ENCODE measurements at places on chromosomes 5 and 9.

DNA sequence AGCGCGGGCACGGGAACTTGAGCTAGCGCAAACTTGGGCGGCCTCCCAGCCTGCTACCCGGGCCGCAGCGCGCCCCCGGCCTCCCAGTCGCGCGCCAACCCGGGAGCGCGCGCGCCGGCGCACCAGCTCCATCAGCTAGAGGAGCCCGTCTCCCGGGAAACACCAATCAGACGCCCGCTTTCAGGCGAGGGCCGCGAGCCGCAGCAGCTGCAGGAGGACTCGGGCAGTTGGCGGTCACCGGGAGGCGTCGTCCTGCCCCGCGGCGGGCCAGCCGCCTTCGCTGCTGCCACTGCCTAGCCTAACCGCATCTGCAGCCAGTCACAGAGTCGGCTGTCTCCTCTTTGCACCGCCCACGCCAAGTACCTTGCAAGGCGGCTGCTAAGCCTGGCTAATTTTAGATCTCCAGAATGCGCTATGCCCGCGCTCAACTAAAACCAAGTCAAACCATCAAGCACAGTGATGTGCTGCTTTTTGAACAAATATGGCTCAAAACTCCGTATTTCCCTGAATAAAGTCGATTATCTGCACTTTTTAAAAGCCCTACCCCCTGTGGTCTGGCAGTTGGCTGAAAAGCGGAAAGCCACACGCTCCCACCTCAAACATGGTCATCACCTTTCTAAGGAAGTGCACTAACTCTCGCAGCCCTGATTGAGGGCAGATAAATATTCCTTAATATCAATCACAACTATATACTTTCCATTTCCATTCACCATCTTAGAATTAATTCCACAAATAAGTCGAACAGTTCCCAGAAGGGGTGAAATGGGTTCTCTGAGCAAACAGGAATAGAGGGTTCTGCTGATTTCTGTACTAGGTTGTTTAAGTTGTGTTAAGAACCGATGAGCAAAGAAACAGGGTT, 221.8 kb downstream of the MEF2C start:
- peak; percentile 76 for DNase-seq

- DNase-seq, result no peak
Observed at GRCh38 chr9:98583417-98583816, 125.3 kb downstream of the GABBR2 start.

GRCh38 chr5:67549947-67550346, 353.3 kb upstream of the CD180 start:
- DNase-seq, result no peak

DNA sequence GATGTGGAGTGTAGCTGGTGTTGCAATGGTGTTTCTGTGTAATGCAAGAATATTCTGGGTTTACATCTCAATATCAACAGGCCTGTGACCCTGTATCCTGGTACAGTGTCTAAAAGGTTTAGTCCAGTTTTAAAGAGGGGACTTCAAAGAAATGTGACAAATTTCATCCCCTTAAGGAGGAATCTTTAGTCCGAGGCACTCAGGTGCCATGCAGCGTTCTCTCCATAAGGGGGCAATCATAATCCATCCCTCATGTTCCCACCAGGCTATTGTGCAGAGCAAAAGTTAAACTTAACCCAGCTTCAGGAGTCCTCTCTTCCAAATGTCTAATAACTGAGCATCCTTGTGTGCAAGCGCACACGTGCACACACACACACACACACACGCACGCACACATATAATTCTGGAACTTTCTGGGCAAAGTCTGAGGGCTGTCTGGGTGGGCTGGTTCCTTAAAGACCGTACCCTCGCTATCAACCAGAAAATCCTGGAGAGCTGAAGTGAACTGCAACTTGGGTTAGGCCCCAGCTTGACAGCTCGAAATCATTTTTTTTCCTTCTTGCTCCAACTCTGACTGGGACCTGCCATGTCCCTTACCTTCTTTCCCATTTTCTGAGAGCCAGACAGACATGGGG, 46.0 kb downstream of the CRB2 start:
- peak; percentile 62 for DNase-seq

- no peak for DNase-seq
Observed at GRCh38 chr5:3339092-3339797, 256.4 kb upstream of the IRX1 start.

DNA sequence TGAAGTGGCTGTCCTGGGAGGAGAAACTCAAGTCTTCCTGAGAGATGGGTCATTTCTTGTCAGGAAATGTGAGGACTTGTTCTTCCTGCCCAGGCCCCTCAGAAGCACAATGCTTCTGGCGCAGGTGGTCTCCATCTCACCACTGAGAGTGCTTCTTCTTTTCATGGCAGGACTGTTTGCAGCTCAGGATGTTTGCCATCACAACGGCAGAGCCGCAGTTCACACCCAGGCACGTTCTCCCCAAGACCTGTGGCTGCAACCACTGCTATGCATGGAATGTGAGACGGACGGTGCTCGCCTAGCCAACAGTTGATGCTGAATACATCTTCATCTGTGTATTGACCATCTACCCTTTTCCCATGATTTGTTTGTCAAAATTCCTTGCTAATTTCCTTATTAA, 216.3 kb downstream of the GADD45G start:
- DNase-seq, result no peak

- no peak for DNase-seq
Observed at GRCh38 chr9:134655586-134656333, 14.2 kb downstream of the COL5A1 start.

DNA sequence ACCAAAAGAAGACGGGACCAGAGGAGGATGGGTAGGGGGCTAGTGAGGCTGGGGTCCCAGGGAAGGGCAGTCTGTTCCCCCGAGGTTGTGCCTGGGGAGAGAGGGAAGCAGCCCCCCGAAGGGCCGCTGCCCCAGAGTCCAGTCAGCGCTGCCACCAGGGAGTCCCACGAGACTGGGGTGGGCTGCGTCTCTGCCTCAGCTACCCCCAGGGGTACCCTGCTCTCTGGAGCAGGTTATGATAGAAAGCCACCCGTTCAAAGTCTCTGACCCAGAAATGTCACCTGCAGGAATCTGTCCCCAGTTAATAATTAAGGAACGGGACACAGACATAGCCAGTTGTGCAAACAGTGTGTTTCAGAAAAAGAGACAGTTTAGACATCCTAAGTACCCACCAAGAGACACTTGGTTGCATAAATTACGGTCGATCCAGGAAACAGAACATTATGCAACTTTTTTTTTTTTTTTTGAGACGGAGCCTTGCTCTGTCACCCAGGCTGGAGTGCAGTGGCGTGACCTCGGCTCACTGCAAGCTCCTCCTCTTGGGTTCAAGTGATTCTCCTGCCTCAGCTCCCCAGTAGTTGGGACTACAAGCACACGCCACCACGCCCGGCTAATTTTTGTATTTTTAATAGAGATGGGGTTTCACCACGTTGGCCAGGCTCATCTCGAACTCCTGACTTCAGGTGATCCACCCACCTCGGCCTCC, 10.7 kb upstream of the AGPAT2 start:
- no peak for DNase-seq

DNA sequence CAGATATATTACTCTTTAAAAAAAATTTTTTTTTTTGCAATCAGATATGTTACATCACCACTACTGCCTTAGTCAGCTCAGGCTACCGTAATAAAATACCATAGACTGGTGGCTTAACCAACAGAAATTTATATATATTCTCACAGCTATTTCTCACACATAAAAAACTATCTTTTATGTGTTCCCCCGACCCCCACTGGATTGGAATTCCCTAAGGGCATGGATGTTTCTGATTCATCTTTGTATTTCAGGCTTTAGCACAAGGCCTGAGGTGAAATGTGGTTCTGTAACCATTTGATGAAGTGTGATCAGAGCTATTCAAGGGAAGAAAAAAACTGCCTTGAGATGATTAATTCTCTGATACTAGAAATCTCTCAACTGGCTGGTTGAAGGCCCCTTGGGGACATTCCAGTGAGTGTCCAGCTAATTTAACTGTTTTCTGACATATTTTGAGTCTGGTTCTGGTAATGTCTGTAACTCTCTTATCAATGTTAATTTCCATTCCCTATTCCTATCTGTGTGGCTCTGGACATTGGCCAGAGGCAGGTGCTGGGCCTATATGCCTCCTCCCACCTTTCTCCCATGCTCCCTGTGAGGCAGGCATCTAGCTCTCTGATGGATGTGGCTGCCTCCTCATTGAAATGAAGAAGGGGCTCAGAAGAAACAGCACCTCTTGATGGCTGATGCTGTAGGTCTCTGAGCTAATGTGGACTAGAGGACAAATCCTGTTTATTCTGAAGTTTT, 2.5 kb downstream of the CD14 start:
- no peak for DNase-seq

DNA sequence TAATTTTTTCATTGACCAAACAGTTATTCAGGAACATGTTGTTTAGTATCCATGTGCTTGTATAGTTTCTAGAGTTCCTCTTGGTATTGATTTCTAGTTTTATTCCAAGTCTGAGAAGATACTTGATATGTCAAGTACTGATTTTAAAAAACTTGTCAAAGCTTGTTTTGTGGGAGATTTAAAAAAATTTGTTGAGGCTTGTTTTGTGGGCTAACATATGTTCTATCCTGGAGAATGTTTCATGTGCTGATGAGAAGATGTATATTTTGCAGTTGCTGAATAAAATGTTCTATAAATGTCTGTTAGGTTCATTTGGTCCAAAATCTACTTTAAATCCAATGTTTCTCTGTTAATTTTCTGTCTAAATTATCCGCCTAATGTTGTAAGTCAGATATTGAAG, 1065.1 kb upstream of the WWC1 start:
- DNase-seq, result no peak

DNA sequence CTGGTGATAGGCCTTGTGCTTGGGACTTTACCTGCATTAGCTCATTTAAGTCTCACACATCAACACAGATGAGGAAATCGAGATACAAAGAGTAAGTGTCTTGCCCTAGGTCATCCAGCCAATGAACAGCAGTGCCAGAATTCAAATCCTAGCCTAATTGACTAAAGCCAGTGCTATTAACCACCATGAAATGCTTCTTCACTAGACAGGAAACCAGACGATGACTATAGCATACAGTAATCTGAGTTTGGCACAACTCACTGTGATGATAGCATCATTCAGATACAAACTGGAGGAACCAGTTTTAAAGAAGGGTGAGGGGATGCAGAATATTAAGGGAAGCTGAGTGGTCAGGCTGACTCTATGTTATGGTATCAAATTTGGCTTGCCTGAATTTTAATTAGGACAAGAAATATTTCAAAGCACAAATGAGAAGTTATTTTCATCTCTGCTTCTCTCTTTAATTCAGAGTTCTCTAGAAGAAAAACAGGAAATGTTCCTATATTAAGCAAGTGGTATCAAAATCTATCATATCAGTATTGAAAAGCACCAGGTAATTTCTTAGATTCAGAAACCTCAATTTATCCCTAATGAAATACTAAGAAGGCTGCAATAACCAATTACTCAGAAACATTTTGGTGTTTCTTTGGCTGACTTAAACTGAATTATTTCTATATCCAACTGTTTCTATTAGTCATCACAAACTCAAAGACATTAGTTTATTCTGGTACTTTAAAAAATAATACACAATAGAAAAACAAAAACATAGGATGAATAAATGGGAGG, 147.0 kb upstream of the RASA1 start:
- DNase-seq, result peak; percentile 69

DNA sequence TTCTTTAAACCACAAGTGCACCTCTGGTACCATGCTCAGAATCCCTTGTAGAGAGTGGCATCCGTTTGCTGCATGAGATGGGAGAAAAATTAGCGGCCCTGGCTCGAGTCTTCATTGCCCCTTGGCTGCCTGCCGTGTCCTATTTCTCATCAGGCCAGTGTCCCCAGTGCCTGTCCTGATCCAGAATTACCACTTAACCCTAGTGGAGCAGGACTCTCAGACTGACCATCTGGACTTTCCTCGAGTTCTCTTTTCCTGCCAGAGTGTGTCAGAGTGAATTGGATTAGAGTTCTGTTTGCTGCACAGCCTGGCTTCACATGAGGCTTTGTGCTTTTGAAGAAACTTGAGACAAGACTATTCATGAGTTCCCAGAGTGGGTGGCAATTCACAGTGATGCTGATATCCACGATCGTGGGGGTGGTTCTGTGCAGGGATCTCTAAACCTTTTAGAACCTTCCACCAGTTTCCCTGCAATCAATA, 92.6 kb downstream of the C9orf152 start:
- DNase-seq, result no peak

- DNase-seq, result no peak
Observed at GRCh38 chr5:33816791-33817190, 75.0 kb downstream of the ADAMTS12 start.

- DNase-seq, result no peak
Observed at GRCh38 chr5:90824436-90824835, 265.8 kb downstream of the ADGRV1 start.

GRCh38 chr5:179536676-179537075, 13.7 kb upstream of the RUFY1 start:
- no peak for DNase-seq

GRCh38 chr5:134083517-134083916, 31.0 kb upstream of the TCF7 start:
- no peak for DNase-seq

GRCh38 chr9:17090041-17090440, 44.8 kb upstream of the CNTLN start:
- no peak for DNase-seq

- DNase-seq, result no peak
Observed at GRCh38 chr9:13759551-13759950, 480.1 kb upstream of the MPDZ start.

DNA sequence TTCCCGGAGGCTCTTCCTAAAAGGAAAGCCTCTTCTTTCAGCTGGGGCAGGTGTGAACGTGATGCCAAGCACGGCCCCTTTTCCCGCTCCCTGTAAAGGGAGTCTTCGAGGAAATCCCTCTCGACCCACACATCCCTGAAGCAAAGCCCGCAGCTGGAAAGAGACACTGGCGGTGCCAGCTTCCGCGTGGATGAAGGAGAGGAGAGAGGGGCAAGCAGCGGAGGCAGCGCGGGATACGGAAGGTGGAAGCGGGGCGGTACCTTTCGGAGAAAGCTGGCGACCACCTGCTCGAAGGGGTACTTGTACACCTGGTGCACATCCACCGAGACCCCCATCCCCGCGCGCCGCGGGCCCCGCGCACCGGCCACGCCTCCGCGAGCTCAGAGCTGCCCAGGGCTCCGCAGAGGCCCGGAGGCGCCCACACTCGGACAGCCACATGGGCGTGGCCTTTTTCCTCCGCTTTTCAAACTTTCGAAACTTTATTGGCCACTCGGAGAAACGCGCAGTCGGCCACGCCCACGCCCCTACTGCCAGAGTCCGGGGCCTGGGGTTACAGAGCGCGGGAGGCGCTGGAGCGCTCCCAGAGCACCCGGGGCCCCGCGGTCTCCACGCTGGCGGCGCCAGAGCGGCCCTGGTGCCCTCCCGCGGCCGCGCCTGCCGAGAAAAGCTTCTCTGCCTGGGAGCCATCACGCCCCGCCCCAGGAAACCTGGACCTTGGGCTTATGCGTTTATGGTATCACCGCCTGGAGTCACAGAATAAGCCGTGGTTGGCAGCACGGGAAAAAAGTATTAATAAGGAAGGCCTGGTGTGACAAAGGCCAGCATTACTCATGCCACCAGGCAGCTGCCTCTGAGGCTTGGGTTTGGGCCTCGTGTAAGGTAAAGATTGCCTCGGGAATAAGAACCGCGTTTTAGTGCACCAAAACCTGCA, at the start of gene PRELID2:
PRELID2 (minus strand) TSS at position 426 of the 931 bp plus-strand sequence; CDS start at position 335, 91 bp downstream.
- DNase-seq, result peak; percentile 88

DNA sequence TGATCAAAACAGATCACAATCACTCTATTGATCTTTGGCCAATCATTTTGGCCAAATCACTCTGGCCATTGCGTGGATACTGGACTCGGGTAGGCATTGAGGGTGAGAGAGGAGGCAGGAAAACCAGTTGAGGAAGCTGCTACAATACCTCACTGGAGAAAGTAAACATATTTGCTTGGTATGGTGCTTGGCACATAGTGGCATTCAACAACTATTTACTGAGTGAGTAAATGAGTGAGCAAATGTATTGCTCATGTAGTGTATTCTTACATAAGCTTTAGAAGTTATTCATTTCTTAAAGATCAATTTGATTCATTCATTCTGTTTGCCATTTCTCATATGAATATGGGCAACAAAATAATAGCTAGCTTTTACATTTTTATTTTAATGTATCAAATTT, 4.0 kb upstream of the DEPDC1B start:
- DNase-seq, result no peak
